CD4-positive, alpha-beta T cell (primary cell): ENCODE measurements at places on chromosomes 5 and 9.

GRCh38 chr9:123432331-123433236 is 76.6 kb downstream of the CRB2 start:
- no peak for DNase-seq

DNA sequence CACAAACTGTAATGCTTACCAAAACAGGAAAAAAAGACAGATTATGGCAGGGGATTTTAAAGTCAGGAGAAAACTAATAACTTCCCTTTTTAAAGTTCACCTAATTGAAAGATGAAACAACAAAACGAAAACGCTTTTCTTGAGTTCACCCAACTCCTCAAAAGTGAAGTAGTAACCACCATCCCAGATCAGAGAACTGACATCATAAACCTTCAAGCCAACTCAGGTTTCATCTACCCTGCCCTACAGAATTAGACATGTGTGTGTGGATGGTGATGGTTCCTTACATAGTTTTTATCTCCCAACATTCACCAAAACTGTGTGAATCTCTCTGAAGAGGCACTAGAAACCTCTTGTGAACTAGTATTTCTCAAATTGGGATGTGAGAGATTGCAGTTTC is 195.2 kb upstream of the PTGER4 start:
- DNase-seq: no peak

DNA sequence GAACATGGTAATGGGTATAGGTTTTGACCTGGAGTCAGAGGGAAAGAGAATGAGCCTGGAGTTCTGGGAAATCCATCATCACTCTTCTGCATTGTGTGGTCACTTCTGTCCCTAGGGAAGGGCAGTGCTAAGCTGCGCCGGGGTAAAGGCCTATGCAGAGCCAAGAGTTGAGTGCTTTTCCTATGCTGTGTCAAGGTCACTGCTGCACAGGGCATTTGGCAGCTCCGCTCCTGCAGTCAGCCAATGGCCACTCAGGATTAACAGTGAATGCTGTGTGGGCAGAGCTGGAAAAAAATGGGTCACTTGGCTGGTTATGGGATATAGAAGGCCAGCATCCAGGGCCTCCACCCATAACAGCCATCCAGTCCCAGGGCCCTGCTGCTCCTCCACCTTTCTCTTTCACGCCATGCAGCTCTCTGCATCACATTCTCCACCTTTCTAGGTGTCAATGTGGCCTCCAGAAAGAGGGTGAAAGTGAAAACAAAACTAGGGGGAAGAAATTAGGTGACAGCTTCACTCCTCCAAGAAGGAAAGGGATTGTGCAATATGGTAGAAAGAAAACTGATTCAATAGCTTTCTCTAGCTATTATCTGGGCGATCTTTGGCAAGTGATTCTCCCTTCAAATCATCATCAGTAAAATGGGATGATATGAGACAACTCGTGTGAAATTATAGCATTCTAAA is 279.3 kb upstream of the ANKRD55 start:
- no peak for DNase-seq

DNA sequence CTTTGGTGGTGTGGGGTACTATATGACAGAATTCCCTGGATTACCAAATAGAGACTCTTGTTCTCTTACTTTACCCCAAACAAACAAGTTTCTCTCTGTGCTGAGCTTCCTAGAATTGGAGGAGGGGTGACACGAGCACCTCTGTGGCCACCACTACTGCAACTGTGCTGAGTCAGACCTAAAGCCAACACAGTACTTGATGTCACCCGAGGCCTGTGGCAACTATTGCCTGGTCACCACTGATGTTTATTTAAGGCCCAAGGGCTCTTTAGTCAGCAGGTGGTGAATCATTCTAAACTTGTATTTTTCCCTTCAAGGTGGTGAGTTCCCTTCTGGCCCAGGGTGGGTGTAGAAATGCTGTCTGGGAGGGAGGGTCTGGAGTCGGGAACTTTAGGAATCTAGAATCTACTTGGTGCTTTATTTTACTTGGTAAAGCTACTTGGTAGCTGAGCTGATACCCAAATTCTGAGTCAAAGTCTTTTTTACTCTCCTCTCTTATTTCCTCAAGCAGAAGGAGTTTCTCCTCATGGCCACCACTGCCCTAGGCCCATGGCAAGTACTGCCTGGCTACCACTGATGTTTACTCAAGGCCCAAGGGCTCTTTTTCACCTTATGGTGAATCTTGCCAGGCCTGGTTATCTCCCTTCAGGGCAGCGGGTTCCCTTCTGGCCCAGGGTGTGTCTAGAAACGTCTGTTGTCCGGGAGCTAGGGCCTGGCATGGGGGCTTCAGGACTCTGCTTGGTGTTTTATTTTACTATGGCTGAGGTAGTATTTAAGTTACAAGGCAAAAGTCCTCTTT is 9.8 kb downstream of the LURAP1L start:
- DNase-seq: no peak

- DNase-seq: no peak
Measured at GRCh38 chr5:149580808-149581191, 498 bp upstream of the ARHGEF37 start.

DNA sequence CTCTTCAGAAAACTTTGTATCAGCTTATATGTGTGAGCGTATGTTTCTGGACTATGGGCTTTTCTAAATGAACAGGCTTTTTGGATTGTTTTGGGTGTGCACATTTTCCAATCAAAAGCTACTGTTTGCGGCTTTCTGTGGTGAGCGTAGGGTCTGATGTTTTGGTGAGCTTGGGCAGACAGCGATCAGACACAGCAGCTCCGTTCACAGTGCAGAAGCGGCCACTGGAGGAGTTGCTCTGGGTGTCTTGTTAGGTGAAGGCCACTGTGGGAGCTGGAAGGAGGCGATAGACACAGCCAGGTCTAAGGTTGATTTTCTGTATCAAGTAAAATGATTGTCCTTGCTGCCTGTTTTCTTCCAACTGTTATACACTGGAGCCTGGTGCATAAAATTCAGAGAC is 11.1 kb downstream of the PRRC2B start:
- DNase-seq: no peak

DNA sequence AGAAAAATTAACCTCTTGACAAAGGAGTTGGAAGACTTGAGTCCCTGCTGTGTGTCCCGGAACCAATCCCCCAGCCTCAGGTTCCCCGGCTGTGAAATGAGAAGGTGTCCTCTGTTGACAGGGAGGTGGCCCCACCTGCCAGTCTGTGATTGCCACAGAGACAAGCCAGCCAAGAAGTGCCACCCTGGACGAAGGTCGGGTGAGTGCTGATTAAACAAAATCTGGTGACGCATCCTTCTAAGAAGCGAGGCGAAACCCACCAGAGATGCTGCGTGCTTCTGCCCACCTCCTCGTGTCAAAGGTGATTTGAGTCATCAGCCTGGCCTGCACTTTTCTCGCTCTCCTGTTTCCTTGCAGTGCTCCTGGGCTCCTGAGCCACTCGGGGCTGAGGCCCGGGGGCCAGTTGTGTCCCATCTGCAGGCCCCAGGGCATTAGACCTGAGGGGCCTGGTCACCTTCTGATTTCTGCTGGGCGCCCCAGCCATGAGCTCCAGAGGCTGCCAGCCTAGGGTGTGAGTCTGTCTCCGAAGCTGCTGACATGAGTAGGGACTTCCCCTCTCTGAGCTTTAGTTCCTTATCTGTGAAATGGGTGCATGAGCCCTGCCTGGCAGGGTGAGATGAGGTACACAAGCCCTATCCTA is 28.7 kb downstream of the NEK6 start:
- DNase-seq: no peak

GRCh38 chr5:150523472-150524350 is 15.8 kb downstream of the NDST1 start:
- peak; percentile 4 for DNase-seq

DNA sequence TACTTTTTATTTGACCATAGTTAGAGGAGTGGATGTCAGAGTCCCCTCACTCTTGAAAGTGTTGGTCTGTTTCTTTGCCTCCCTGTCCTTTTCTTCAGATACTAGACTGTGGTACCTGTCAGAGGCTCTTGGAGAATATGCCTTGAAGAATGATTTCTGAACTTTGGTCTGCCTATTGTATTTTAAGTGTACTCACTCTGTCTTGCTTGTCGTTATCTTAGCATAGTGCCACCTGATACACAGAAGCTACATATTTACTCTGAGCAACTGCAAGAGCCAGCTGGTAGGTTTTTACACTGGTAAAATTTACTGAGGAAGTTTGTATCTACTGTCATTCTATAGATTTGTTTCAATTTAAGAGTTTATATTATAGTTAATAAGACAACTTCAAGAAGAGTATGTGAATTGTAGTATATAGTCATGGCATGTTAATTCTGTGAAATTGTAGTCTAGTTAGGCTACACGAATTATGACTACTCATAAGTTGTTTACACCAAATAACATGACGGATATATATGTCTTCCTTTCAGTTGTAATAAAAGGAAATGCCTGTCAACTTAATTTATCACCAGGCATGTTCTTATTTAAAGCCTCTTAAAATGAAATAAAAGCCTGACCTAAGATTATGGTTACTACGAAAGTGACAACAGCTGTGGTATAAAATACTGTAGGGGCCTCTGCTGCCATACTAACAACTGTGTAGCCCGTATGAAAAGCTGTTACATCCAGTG is 201.7 kb downstream of the KDM4C start:
- DNase-seq: no peak

- no peak for DNase-seq
Measured at GRCh38 chr5:132417889-132418485, 48.5 kb downstream of the SLC22A5 start.

GRCh38 chr9:124122321-124122720 is 110.8 kb downstream of the LHX2 start:
- DNase-seq: no peak

DNA sequence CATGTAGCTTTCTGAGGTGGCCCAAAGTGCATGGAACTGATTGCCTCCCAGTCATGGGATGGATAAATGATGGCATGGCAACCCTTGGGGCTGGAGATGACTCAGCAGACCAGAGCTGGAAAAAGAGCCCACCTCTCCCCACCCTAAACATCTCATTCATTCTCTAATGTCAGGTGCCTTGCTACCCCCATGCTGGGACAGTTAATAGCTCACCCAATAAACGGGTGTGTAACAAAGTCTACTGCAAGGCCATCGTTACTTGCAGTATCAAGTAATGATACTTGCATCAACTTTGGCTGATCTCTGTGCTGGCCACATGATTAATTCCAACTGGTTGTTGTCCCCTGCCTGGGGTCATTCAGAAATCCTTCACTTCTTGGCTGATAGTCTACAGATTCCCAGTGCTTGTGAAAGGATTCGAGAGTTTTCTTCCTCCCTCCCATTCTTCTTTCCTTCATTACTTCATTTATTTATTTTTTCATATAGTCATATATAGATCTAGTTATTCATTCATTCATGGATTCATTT is 122.8 kb upstream of the TRIM32 start:
- DNase-seq: no peak

GRCh38 chr5:138077064-138077696 is 6.7 kb upstream of the WNT8A start:
- peak; percentile 37 for DNase-seq

GRCh38 chr9:76894198-76894597 is 11.7 kb downstream of the PRUNE2 start:
- no peak for DNase-seq

DNA sequence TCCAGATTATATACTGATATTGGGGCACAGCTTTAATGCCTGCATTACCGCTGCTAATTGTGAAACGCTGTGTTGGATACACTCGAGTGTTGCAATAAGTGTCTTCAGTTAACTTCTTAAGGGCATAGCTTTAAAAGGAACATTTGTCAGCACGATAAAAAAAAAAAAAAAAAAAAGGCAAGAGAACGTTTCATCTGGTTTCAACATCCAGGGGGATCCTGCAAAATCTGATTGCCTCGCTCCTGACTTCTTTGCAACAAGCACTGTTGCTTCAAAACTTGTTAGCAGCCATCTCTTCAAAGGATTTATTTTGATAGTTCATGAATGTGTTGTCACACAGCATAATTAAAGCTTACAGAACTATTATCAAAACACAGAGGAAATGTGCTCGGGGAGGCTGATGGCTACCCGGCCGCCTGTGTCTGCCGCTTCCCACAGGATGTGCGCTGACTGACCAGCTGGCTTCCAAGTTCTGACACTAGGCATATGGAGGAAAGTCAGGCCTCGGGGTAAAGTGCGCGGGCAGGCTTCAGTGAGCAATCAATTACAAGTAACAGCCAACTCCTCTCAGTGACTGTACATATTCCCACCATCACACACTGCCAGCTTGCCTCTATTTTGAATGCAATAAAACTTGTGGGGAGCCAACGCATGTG is 77.7 kb downstream of the EBF1 start:
- no peak for DNase-seq

- DNase-seq: no peak
Measured at GRCh38 chr9:91332546-91333231, 29.0 kb downstream of the AUH start.

DNA sequence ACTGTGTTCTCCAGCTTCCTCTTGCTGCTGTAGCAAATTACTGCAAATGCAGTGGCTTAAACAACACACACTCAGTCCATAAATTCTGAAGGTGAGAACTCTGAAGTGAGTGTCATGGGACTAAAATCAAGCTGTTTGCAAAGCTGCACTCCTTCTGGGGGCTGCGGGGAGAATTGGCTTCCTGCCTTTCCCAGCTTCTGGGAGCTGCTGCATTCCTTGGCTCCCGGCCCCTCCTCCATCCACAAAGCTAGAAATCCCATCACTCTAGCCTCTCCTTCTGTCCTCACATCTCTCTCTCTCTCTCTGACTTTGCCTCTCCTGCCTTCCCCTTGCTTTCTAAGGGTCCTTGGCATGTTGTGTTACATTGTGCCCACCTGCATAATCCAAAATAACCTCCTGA is 14.2 kb upstream of the MED10 start:
- DNase-seq: no peak

- DNase-seq: no peak
Measured at GRCh38 chr5:366541-367357, 45.2 kb downstream of the AHRR start.

DNA sequence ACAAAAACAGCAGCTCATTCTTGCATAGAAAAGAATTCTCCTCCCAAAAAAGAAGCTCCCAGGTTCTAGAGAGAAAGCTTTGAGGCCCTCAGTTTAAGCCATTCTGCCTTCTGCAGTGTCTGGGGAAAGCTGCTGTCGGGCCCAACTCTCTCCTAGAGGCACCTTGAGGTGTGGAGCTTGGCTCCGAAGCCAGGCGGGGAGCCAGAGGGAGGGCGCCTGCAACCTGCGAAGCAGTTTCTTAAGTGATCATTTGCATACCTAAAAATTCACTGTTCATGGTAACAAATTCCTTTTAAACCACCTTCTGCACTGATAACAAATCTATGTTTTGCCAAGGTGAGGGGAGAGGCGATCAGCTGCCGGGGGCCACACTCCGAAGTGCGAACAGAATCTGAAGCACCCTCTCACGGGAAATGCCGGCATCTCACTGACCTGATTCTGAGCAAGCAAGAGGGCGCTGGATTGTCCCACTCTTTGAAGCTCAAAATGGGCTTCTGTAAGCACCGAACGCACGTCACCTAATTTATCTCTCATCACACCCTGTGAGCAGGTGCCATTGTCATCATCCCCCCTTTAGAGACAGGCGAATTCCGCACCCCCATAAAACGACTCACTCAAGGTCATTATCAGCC is 86.1 kb downstream of the GTF3C4 start:
- no peak for DNase-seq

- no peak for DNase-seq
Measured at GRCh38 chr5:114948363-114948762, 221.3 kb downstream of the TRIM36 start.
